ENCODE measurements at places on chromosomes 7 and 10. TPM values are rescaled to one million over a fixed set of nuclear protein-coding genes. Genes with fewer than 3 reads are reported as not detected.

Gene C10orf53
- total RNA-seq = not detected

- DNase-seq = no peak
- H3K4me3 ChIP-seq = no peak overlapping the region
- no peaks in the 10 kb centered on the region for H3K4me1 ChIP-seq
- no peaks in the 10 kb centered on the region for H3K27me3 ChIP-seq
- no peaks in the 10 kb centered on the region for H3K36me3 ChIP-seq
Observed at GRCh38 chr10:132733926-132734325, 52.0 kb downstream of the NKX6-2 start.

GRCh38 chr10:74743401-74743800 lies 83.0 kb upstream of the KAT6B start:
- H3K4me1 ChIP-seq = no peaks in the 10 kb centered on the region
- H3K27ac ChIP-seq = no peak overlapping the region
- no peaks in the 10 kb centered on the region for H3K27me3 ChIP-seq

Gene C7orf33
- total RNA-seq = not detected

- H3K27me3 ChIP-seq = no peaks in the 10 kb centered on the region
- no peaks in the 10 kb centered on the region for H3K4me1 ChIP-seq
- no peaks in the 10 kb centered on the region for H3K36me3 ChIP-seq
- H3K4me3 ChIP-seq = no peak overlapping the region
- no peak overlapping the region for H3K27ac ChIP-seq
- no peak for DNase-seq
Observed at GRCh38 chr10:67629461-67629971, 66.5 kb downstream of the CTNNA3 start.

- H3K27ac ChIP-seq = no peak overlapping the region
- H3K4me1 ChIP-seq = peaks cover 8% of the 10 kb centered on the region
- no peaks in the 10 kb centered on the region for H3K27me3 ChIP-seq
- H3K4me3 ChIP-seq = no peak overlapping the region
Observed at GRCh38 chr10:119689016-119689580, 36.8 kb upstream of the INPP5F start.
